ENCODE measurements at places on chromosomes 2 and 18.

DNA sequence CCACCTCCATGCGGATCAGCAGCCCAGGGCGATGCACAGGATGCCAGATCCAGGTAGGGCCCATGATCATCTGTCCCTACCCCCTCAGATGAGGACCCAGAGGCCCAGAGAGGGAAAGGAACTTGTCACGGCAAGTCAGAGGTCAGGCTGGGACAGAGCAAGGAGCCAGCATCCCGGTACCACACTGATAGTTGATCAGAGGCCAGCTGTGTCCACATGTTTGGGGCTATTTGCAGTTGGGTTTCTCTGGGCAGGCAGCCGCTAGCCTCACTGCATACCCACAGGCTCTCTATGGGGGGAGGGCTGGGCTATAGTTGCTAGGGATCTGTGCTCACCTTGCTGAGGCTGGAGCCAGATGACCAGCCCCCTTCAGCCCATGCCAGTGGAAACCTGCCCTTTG lies 9.6 kb downstream of the GAREM2 start:
- DNase-seq: no peak

DNA sequence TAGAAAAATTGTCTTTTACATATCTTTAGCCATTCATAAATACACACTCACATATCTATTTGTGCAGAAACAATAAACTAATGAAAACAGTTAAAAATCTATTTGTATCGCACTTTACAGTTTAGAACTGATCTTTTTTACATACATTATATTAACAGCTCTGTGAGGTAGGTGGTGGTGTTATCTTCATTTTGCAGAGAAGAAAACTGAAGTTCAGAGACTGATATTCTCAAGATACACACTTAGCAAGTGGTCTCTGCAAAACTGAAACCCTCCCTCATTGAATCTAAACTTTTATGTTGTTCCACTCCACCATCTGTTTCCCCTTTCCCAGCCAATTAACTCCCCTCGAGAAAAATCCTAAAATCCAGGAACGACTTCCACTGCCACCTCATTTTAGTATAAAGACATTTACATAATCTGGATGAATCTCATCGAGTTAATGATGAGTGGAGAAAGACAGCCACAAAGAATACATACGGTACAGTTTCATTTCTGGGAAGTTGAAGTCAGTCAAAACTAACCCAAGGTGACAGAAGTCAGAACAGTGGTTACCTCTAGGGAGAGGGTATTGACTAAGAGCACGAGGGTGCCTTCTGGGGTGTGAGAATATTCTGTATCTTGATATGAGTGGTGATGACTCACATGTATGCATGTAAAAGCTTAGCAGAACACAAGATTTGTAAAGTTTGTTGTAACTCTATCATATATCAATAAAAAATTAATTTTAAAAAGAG lies 524.2 kb upstream of the TCF4 start:
- DNase-seq: no peak

DNA sequence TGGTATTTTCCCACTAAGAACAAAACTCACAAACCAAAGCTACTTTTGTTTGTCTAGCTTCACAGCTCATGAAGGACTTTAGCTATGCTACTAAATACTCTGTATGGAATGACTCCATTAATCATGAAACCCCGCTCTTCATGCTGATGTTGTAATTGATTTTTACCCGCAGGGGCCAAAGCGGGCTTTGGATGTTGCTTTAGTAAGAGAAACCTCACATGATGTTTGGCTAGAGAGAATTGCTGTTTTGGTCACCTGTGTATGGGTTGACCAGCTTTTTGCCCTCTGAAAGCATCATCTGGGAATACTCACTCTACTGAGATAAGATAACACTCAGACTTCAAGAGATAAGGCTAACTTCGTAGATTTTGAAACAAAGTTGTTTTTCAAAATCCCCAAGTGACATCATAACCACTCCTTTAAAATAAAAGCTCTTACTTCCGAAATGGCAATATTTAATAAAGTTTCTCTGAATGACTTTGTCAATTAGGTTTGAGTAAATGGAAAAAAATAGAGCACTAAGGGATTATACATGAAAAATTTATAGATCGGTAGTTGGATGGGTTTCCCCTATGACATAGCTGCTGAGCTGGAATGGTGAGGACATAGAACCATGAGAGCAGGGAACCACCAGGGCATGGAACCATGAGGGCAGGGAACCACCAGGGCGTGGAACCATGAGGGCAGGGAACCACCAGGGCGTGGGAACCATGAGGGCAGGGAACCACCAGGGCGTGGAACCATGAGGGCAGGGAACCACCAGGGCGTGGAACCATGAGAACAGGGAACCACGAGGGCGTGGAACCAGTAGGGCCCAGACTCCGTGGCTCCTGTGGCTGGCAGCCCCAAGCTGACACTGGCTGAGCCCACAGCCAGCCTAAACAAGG lies 31.9 kb downstream of the ACKR3 start:
- no peak for DNase-seq

DNA sequence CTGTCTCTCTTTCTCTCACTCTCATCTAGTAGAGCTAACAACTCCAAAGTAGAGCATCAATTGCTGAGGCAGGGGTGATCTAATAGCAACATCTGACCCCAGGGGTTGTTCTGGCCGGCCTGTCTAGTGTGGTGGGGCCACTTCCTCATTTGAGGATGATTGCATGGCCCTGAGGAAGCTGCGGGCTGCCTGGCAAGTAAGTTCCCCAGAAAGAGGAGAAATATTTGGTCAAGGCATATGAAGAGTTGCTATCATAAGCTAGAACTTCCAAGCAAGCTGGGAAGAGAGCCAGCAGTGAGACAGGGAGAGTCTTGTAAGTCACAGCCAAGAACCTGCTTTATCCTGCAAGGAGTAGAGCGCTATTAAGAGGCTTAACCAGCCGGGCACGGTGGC lies 50.8 kb upstream of the TMEM87B start:
- DNase-seq: peak; percentile 18

- DNase-seq: no peak
Measured at GRCh38 chr2:2742726-2743125, 411.7 kb upstream of the MYT1L start.

GRCh38 chr2:54535599-54536195 lies 79.6 kb downstream of the SPTBN1 start:
- no peak for DNase-seq

DNA sequence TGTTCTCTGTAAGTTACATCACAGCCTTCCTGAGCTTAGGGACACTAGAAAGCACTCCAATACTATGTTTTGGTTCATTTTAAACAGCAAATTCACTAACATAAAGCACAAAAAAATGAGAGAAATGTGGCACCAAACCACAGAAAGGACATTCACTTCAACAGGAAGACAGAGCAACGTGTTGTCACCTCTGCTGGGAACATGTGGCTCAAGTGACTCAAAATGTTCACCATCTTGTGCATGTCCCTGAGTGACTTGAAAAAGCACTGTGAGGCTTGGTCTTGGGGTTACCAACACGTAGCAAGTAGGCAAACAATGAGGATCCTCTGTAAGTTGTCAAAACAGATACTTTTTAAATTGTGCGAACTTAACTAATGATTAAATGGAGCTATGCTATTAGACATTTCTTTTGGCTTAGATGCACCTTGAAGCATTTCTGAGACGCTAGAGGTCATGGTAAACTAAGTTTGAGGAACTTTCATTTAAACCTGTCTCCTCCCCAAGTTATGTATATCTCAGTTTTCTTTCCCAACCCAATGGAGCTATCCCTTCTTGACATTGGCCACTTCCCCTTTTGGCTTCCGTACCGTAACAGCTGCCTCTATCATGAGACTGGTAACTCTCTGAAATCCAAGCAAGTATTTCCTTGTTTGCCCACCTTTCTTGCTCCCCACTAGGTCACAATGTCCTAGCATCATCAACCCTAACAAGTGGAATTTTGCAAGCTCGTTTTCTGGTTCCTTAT lies 14.0 kb upstream of the ST6GAL2 start:
- no peak for DNase-seq

Measured in muscle of arm (tissue), 14 donors.